ENCODE measurements at places on chromosomes 13 and 19.
A peak's percentile ranks its signal among the peaks of the same experiment; 100 is the strongest.

DNA sequence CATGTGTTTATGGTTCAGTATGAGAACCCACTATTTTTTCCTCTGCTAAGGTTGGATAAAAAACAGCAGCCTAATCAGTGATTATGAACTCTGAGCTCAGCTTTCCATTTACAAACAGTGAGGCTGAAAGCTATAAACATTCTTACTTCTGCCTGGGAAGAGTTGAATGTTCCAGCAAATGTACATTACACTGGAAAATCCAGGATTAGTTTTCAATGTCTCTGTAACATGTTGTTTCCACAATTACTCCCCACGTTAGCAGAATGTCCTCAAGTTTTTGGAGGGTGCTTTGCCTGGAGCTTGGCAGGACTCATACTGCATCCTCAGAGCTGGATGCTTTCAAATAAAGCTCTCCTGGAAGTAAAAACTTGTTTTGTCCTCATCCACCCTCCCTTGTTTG lies 150.4 kb downstream of the POSTN start:
- DNase-seq: no peak

- no peak for DNase-seq
Measured at GRCh38 chr19:2239771-2240770, 3.4 kb downstream of the SF3A2 start.

DNA sequence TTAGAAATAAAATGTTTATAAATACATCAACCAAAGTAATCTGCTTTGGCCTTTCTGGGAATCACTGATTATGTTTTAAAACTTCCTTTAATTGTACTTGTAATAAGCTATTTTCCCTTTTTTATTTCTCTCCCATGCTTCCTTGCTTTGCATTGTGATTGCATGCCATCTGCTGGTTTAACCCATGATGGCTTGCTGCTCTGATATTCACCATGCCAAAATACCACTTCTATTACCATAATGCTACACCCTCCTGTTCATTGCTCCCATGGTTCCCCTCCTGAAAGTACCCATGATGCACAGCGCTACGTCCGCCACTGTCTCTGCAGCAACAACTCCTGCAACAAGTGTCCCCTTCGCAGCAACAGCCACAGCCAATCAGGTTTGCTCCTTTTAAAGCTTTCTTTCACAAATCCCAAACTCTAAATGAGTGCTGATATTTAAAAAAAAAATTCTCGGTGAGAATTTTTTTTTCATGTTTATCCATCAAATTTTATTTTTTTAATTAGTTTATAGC lies 67.7 kb upstream of the RAP2A start:
- DNase-seq: no peak

- no peak for DNase-seq
Measured at GRCh38 chr19:31555634-31556215, 206.5 kb upstream of the TSHZ3 start.

- no peak for DNase-seq
Measured at GRCh38 chr19:42480335-42481095, 37.8 kb upstream of the CXCL17 start.

DNA sequence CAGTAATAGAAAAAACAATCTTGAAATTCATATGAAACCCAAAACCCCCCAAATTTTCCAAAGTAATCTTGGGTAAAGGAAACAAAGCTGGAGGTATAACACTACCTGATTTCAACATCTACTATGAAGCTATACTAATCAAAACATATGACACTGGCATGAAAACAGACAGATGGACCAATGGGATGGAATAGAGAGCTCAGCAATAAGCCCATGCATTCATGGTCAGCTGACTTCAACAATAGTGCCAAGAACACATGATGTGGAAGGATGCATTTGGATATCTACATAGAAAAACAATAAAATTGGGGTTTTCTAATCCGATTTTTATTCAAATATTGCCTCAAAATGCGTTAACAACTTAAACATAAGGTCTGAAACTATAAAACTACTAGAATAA lies 32.2 kb upstream of the ZNF766 start:
- no peak for DNase-seq

GRCh38 chr19:6199240-6199994 lies 64.0 kb downstream of the ACSBG2 start:
- DNase-seq: peak; percentile 100

- no peak for DNase-seq
Measured at GRCh38 chr13:78569029-78569428, 34.3 kb downstream of the POU4F1 start.

DNA sequence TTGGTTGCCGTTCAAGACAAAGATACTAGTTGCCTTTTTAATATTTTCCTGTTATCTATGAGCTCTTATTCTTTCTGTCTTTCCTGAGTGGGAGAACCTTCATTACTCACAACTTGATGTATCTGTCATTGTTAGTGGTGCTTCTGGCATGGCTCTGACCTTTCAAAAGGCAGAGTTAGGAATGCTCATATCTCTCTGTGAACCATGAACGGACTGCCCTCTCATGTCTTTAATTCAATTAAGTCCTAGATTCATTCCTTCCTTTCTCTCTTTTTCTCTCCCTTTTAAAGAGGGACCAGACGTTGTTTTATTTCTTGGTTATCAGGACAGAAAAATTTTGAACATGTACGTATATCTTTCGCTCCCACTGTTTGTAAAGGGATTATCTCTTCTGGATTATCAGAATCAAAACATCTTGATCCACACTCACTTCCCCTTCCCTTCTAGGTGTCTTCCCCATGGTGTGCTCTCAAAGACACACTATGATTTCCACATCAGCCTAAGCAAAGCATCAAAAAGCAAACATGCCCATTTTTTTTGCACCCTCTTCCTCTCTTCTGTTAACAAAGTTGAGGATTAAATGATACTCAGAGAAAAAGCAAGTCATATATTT lies 90.3 kb downstream of the LRCH1 start:
- no peak for DNase-seq

- no peak for DNase-seq
Measured at GRCh38 chr13:40164133-40164532, 502.3 kb downstream of the FOXO1 start.

DNA sequence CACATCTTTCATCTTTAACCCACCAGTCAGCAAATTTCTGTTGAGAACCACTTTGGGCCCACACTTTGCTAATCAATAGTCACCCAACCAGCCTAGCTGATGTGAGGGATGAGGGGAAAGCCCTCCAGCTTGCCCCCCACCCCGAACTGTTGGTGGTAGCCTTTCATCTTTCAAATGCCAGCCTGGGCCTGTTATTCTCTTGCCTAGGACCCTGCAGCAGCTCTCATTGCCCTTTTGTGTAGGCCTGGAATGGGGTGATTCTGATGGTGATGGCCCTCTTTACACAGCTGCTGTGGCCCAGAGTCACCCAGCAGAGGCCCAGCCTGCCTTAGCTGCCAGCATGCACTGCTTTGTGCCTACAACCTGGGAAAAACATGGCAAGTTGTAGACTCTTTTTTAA lies 294.5 kb downstream of the SLC7A1 start:
- no peak for DNase-seq

DNA sequence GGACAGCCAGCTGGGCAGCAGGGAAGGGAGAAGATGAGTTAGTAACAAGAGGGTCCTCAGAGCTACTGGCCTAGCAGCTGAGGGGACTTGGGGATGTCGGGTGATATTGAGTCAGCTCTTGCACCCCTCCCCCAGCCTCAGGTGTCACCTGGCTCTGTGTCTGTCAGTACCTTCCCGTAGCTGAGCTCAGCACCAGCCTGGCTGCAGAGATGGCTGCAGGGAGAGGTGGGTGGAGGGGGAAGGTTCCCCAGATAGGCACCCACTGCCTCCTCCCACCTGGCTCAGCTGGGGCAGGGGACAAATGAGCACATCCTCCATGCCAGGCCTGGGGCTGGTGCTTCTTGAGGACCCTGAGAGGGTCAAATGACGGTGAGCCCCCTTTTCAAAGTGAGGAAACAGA lies 6.8 kb upstream of the KPTN start:
- no peak for DNase-seq

DNA sequence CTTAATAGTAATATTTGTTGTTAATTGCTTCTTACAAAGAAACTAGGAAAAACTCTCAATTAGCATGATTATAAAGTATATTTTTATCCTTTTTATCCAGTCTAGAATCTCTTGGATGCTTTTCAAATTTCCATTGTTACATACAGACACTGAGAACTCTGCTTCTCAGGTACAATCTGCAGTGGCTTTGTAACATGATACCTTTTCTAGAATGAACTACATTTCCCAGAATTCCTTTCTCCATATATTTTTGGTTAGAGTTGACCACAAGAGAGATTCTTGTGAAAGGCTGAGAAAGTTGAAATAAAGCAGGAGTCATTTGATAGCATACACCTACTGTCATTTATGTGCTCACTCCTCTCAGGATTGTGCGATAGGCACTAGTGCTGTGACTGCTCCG lies 148.6 kb downstream of the SLITRK6 start:
- no peak for DNase-seq

- DNase-seq: no peak
Measured at GRCh38 chr13:79861731-79862130, 380.8 kb downstream of the NDFIP2 start.

DNA sequence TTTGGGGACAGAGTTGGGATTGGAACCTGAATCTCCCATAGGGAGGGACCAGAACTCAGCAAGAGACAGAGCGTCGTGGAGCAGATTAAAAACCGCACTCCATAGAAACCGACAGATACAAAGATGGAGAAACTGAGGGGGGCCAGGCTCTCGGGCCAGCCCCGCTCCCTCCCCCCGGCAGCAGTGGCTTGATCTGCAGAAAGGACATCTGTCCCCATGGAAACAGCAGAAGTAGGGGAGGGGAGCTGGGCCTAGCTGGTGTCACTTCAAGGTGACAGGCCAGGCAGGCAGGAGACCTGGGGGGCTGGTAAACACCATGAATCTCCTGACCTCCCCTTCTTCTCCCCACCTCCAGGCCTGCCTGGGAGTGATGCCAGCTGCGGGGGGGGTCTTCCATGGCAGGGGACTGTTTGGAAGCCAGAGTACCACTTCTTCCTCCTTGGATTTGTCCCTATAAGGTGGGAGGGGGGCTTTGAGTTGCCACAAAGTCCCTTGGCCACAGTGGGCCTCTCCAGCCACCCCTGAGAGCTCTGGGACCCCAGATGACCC lies 10.9 kb downstream of the TMIGD2 start:
- no peak for DNase-seq

DNA sequence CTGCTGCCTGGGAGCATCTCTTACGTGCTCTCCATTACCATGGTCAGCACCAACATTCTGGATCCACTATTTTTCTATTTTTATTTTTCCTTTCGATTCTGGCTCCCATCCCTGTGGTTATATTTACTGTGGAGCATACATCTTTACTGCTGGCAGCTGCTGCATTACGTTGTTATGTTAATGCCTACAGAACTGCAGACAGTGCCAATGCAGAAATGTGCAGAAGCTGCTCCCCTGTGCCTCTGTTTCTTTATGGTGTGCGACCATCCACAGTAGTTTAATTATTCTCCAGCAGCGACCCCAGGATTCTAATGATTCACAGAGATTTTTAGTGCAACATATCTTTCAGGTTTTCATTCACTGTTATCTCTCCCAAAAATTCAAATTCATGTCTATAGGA lies 911.7 kb upstream of the SLITRK6 start:
- DNase-seq: no peak

- DNase-seq: no peak
Measured at GRCh38 chr13:47076500-47076899, 179.6 kb upstream of the HTR2A start.

- DNase-seq: no peak
Measured at GRCh38 chr19:50309396-50310125, 19.6 kb downstream of the KCNC3 start.

DNA sequence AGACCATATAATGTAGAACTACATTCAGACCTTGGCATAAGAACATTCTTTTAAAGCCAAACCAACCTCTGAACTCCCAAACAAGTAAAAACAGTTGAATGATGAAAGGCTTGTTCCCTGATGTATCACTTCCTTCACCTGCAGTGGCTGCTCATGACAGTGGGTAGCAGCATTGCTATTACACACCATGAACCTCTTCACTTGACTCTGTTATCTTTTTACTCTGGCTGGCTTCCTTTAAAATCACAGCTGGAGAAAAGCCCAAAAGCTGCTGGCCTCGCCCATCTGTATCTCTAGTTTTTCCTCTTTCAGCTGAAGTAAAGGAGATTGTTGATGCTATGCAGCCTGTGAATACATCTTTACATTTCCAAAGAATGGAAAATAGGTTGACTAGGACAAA lies 22.6 kb downstream of the THSD1 start:
- no peak for DNase-seq

DNA sequence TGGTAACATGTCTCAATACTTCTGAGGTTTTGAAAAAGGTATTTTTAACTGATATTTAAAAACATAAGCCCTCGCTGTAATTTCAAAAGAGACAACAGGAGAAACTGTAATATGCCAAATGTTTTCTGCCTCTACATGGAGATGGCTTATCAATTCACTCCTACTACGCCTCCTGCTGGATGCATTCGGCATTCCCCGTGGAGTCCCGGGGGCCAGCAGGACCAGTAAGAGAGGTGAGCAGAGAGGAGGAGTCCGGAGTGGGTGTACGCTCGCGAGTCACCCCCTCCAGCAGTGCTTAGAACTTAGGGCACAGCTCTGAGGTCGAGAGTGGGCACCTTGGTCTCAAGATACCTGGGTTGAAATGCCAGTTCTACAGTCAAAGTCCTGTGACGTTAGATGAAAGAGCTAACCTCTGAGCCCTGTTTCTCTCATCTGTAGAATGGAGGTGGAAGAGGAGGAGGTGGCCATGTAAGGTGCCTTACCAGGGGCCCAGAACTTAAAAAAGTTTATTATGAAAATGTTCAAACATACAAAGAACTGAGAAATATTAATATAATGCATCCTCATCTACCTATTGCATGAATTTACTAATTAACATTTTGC lies 110.2 kb downstream of the STK24 start:
- DNase-seq: no peak

DNA sequence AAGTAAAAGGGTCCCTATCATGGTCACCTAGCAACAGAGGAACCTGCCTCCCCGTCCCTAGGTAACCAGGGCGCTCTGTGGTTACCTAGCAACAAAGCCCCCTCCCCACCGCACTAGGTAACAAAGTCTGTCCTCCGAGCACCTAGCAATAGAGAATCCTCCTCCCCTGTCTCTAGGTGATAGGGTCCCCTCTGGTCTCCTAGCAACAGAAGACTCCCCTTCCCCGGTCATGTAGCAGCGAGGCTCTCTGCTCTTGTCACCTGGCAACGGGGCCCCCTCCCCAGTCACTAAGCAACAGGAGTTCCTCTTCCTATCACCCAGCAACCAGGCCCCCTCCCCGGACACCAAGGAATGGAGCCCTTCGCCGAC lies 307 bp downstream of the JOSD2 start:
- DNase-seq: no peak

- peak; percentile 48 for DNase-seq
Measured at GRCh38 chr13:27359199-27359821, 65.1 kb upstream of the GTF3A start.

- no peak for DNase-seq
Measured at GRCh38 chr19:18768997-18769891, 21.9 kb downstream of the COMP start.
